Caudate nucleus (tissue), 63 donors: ENCODE measurements at places on chromosomes 7 and 10.

DNA sequence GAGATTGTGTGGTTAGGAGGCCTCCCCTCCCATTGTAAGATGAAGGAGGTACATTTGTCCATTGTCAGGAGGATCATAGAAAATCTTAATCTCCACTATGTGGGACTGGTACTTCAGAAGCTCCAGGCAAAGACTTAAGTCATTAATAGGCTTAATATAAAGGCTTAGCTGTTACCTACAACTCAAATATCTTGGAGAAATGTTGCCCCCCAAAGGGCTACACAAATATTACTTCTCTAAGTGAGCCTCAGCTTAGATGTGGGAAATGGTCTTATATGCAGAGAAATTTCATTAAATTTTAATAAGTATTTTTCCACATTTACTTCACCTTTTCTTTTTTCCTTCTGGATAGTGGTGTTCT, 27.2 kb downstream of the TAS2R41 start:
- no peak for DNase-seq

DNA sequence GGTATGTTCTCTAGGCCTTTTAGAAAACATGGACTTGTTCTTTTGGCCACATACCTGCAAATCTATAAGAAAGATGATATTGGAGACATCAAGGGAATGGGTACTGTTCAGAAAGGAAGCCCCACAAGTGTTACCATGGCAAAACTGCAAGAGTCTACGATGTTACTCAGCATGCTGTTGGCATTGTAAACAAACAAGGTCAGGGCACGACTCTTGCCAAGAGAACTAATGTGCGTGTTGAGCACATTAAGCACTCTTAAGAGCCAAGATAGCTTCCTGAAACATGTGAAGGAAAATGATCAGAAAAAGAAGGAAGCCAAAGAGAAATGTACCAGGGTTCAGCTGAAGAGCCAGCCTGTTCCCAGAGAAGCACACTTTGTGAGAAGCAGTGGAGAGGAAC, 37.1 kb downstream of the SDK1 start:
- no peak for DNase-seq

DNA sequence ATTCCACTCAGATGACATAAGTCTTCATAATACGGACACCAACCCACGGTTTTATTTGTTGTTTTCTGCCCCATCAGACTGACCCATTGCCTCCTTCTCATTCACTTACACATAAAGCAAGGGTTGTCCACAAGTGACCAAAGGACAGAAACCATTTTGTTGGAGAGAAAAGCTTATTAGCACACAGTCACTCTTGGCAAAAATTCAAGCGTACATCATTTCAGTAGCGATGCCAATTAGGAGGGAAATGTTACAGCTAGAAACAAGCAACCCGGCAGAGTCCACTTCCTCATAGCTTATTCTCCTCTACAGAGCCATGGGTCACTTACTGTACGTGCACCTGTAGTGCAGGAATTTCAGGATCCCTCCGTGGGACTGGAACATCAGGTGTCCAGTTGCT, 23.0 kb downstream of the ABLIM1 start:
- DNase-seq = no peak

- DNase-seq = no peak
These were observed 677 bp downstream of the TSPAN14 start for GRCh38 chr10:80454513-80455460.

DNA sequence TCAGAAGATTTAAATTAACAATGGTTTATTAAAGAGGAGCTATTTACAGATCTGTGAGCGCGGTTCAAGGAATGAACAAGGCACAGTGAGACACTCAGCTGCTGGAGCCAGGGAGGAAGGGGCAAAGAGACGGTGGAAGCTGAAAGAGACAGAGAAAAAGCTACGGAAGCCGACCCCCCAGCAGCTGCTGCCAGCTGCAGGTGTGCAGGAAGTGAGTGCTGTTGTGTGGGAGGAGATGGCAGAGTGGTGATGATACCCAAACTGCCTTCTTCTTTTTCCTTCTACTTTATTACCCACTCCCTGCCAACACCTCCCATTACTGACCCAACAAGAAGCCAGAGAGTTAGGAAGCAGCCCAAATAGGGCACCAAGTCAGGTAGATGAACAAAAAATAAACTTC, 41.9 kb upstream of the MBL2 start:
- DNase-seq = no peak

DNA sequence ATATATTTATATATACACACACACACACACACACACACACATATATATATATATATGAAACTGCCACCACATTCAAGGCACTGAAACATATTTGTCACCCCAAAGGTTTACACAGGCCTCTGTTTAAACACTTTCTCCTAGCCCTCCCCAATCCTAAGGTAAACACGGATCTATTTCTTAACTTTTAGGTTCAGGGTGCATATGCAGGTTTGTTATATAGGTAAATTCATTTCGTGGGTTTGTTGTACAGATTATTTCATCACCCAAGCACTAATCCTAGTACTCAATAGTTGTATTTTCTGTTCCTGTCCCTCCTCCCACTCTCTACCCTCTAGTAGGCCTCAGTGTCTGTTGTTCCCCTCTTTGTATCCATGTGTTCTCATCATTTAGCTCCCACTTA, 305.0 kb downstream of the GPR37 start:
- no peak for DNase-seq

- no peak for DNase-seq
These were observed 623.4 kb upstream of the IGFBP3 start for GRCh38 chr7:46544396-46545008.

- no peak for DNase-seq
These were observed 164.2 kb upstream of the PITRM1 start for GRCh38 chr10:3336673-3337293.

GRCh38 chr7:11784769-11785536, 47.0 kb downstream of the THSD7A start:
- DNase-seq = no peak

DNA sequence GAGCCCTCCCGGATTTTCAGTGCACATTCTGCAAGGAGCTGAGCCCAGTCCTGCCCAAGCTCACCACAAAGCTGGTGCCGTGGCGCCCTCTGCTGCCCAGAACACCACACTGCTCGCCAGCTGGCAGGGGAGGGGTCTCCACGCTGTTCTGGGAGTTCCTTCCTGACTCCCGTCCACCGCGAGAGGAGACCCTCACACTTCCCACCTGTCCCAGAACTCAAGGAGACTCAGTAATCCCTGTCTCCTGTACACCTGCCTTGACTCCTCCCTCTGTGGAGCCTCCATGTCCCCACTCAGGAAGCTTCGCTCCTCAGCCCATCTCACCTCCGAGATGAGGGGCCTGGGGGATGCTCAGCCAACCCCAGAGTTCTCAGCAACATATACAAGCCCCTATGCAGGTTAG, 11.3 kb downstream of the C10orf105 start:
- DNase-seq = no peak

DNA sequence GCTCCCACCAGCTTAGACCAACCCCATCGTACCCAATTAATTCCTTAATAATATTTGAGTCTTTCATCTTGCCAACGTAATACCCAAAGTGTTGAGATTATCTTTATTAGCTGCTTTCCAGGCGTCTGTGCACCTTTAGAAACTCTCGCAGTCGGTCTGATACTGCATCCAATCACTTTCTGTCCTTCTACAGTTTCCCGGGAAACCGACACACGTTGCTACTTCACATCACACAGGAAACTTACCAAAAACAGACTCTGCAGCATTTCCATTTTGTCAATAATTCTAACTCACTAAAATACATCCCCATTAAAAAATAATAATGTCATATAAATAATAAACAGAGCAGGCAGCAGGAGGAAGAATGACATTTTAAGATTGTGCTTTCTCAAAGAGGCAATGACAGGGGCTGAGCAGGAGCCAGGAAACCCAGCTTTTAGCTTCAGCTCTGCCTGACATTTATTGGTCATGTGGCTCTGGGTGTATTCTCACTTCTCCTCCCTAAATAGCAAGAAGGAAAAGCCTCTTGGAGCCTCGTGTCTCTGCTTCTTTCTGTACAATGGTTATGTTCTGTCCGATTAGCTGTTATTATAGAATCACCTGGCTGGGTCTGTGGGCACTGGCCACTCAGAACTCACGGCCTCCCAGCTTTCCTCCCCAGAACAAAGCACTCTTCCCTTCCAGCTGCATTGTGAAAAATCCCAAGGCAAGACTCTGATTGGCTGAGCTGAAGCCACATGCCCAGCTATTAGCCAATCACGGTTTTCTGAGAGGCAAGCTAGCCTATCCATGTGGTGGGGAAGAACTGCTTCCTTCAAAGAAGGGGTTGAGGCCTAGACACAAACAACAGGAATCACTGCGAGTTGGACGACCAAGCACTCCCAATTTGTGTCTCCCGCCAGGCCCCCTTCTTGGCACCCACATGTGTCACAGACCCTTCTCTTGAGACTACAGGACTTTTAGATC, 424.7 kb upstream of the FOXK1 start:
- DNase-seq = no peak

DNA sequence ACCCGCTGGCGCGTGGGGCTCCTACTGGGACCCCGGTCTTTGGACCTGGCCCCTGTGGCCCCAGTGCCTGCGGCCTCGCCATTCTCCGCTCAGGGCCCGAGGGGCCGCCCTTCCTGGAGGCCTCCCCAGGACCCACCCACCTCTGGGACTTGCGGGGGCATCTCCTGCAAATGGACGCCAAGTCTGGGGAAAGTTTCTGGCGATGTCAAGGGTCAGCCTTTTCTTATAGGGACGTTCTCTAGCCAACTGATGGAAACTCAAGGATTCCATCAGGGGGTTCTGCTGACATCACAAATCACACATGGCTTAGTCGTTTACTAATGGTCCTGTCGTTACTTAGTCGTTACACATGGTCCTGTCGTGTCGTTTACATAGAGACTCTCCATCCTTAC, 57.7 kb upstream of the RHOBTB1 start:
- DNase-seq = no peak

GRCh38 chr10:42937649-42938180, 139.2 kb upstream of the RET start:
- no peak for DNase-seq

DNA sequence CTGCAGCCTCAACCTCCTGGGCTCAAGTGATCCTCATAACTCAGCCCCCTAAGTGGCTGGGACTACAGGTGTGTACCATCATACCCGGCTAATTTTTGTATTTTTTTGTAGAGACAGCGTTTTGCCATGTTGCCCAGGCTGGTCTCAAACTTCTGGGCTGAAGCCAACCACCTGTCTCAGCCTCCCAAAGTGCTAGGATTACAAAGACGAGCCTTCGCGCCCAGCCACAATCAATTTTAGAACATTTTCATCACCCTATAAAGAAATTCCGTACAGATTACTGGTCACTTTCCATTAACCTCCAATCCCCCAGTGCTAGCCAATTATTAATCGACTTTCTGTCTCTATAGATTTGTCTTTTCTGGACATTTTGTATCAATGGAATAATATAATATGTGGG, 32.3 kb upstream of the PALS2 start:
- DNase-seq = no peak

DNA sequence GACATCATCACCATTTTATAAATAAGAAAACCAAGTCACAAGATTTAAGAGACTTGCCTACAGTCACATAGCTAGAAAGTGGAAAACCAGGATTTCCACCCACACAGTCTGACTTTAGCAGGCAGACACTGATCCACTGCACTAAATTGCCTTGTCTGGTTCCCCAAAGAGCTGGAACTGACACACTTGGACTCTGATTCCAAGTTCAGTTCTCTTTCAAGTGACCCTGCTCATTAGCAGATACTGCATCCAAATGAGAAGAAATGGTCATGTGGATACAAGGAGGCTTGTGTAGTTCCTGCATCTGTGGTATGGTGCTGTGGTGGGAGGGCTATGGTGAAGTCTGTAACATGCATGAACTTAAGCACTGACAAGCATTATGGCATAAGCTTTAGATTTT, 180.1 kb upstream of the MKLN1 start:
- DNase-seq = no peak

- no peak for DNase-seq
These were observed 18.0 kb upstream of the ARID5B start for GRCh38 chr10:61883371-61884025.

GRCh38 chr7:43591558-43592180, 8.8 kb downstream of the STK17A start:
- DNase-seq = no peak

DNA sequence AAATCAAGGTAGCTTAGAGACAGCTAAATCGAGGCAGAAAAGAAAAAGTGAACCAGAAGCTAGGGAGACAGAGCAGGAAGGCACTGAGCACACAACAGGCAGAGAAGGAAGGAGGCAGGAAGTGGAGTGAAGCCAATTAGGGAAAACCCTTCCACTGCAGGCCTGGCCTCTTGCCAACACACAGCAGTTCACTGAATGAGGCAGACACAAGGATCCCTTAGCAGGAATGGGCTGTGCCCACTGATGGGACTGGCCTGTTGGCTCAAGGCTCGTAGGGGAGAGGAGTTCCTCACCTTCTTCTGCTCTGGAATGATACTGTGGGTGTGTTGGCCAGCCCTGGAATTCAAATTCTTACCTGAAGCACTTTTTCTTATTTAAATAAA, 220.3 kb upstream of the STK17A start:
- DNase-seq = no peak

DNA sequence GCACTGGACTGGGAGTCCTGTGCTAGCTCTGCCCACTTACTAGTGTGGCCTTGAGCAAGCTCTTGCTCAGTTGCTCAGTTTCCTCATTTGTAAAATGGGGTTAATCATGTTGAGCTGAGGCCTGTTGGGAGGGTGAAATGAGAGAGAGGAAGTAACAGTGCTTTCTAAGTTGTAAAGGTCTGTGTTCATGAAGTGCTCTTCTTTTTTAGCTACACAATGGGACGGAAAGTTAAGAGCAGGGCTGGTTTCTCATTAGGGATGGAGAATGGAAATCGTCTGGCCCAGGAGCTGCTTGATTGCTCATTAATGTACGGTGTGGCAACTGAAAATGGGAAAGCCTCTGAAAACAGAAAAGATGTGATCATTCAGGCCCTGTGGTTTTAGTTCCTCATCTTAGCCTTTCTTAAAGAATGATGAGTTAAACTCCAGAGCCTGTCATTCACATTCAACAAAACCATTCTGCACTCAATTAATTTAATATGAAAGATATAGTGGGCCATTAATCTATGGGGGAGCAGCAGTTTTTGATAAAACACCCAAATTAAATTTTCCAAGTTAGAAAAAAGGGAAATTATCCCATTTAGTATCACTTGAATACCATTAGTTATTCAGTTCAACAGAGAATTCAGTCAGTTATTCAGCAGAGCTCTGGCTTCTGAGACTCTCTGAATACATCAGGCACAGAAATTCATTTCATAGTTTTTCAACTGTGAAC, 60.5 kb downstream of the SH2D4B start:
- no peak for DNase-seq

DNA sequence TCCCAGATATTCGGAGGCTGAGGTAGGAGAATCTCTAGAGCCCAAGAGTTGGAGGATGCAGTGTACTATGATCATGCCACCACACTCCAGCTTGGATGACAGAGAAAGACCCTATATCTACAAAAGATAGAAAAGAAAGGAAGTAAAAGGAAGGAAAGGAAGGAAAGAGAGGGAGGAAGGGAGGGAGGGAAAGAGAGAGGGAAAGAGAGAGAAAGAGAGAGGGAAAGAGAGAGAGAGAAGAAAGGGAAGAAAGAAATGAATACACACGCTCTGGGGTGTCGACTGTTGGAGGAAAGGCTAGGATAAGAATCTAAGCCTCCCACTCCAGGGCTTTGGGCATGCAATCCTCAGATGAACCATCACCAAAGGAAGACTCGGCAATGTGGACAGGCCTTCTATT, 69.9 kb downstream of the PARD3 start:
- no peak for DNase-seq
